Endodermal cell (in vitro differentiated cells): ENCODE measurements at places on chromosomes 7 and 10. TPM values are rescaled to one million over a fixed set of nuclear protein-coding genes. Genes with fewer than 3 reads are reported as not detected.

Gene HTR5A
- 0.46 TPM in 1 of 3 replicates, not detected in the others for total RNA-seq

Gene RAPGEF5
- total RNA-seq, result 23.2 to 56.9 TPM (median 26.8 TPM) in 3 replicates

Gene SLC18A3
- not detected in 2 replicates for total RNA-seq

Gene SEMA3A
- 37.9 to 65.0 TPM (median 43.5 TPM) in 3 replicates for total RNA-seq

Gene INSYN2A
- 0.07 and 0.09 TPM in 2 replicates for total RNA-seq

Gene ANXA8L1
- not detected in 2 replicates for total RNA-seq

Gene PTN
- 5.6 to 7.1 TPM (median 6.6 TPM) in 3 replicates for total RNA-seq

Gene ANXA8
- 0.29 and 0.37 TPM in 2 replicates for total RNA-seq

Gene ASZ1
- not detected in 2 replicates for total RNA-seq

GRCh38 chr7:28643188-28643569 is 230.9 kb downstream of the CREB5 start:
- H3K4me1 ChIP-seq, result no peaks in the 10 kb centered on the region
- DNase-seq, result no peak
- no peak overlapping the region for H3K4me3 ChIP-seq

- no peaks in the 10 kb centered on the region for H3K27me3 ChIP-seq
- no peak overlapping the region for H3K4me3 ChIP-seq
- H3K4me1 ChIP-seq, result peaks cover 7% of the 10 kb centered on the region
- H3K27ac ChIP-seq, result no peak overlapping the region
- H3K36me3 ChIP-seq, result peaks cover 3% of the 10 kb centered on the region
Measured at GRCh38 chr7:6613706-6614105, 1.7 kb upstream of the ZNF853 start.

DNA sequence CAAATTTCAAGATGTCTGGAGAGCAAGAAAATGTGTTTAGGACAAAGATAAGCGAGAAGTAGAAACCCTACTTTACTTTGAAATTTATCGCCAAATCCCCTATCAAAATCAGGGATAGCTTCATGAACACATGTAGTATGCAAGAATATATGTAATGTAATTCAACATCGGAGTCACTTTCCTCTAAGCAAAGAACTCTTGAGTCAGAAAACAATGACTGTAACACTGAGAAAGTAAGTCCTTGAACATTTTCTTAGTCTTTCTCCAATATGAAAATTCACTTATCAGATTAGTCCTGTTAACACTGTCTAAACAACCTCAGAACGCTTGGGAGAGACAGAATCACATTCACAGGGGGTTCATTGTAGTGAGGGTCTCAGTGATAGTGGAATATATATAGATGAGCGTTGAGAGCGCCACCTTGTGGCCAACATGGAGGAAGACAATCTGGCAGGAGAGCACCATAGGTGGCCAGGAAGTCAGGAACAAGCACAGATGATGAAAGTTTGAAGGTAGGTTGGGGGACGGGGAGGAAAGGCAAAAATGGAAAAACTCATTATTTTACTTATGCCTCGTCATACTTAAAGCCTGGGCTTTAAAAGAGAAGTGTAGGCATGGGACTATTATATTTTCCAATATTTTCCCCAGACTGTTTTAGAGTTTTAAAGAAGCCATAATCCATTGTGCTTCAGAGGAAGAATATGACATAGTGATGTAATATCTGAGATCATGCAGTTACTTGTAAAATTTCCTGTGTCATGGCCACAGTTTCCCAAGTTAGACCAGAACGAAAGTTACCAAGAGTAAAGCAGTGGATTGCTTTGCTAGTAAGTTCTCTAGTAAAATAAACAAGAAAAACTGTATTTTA is 115.5 kb upstream of the GNAI1 start:
- peak; percentile 80 for DNase-seq
- H3K27me3 ChIP-seq, result no peaks in the 10 kb centered on the region
- no peaks in the 10 kb centered on the region for H3K4me1 ChIP-seq
- H3K27ac ChIP-seq, result no peak overlapping the region

DNA sequence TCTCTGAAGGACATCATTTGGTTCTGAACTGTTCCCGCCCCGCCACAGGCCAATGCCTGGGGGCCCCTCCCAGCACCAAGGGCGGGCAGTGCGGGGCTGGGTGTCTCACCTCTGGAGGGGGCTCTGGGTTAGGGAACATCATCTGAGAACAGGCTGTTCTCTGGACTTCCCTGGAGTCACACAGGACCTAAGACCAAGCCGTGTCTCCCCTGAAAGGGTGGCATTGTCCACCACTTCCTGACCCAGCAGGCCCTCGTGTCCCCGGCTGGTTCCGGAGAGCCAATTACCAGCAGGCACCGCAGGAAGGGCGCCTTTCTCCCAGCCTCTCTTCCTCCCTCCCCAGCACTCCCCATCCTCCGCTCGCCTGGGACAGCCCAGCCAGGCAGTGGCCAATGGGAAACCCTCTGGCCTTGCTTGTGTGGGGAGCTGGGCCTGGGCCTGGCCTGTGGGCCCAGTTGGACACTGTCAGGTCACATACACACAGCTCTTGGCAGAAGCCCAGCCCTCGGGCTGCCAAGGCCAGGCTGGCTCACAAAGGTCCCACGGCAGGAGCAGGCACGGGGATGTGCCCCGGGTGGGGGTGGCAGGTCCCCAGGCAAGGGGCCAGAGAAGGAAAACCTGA is 119.5 kb downstream of the SPDYE5 start:
- no peaks in the 10 kb centered on the region for H3K4me1 ChIP-seq
- peaks cover 13% of the 10 kb centered on the region for H3K36me3 ChIP-seq
- no peak overlapping the region for H3K4me3 ChIP-seq
- no peaks in the 10 kb centered on the region for H3K27me3 ChIP-seq

DNA sequence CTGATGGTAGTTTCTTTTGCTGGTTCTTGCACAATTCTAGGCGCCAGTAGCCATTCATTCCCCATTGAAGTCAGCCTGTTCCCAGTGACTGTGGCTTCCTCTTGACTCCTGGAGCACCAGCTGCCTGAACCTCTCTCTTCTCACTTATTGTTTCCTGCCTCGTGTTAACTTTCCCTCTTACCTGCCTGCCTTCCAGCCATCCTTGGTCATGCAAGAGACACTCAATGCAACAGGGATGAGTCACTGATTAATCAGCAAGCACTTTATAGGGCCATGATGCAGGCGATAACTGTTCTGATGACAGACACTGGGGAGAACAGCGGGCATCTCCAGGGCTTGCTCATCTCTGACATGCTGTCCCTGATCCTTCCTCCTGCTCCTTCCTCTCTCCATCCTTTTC is 122.0 kb downstream of the PLCE1 start:
- no peaks in the 10 kb centered on the region for H3K27me3 ChIP-seq
- no peak overlapping the region for H3K4me3 ChIP-seq
- no peak for DNase-seq
- no peak overlapping the region for H3K27ac ChIP-seq
- no peaks in the 10 kb centered on the region for H3K4me1 ChIP-seq

GRCh38 chr10:101237081-101237981 is 8.1 kb upstream of the LBX1 start:
- no peaks in the 10 kb centered on the region for H3K36me3 ChIP-seq
- H3K4me3 ChIP-seq, result peak overlapping the region; percentile 61
- peaks cover 100% of the 10 kb centered on the region for H3K27me3 ChIP-seq
- H3K4me1 ChIP-seq, result peaks cover 4% of the 10 kb centered on the region

DNA sequence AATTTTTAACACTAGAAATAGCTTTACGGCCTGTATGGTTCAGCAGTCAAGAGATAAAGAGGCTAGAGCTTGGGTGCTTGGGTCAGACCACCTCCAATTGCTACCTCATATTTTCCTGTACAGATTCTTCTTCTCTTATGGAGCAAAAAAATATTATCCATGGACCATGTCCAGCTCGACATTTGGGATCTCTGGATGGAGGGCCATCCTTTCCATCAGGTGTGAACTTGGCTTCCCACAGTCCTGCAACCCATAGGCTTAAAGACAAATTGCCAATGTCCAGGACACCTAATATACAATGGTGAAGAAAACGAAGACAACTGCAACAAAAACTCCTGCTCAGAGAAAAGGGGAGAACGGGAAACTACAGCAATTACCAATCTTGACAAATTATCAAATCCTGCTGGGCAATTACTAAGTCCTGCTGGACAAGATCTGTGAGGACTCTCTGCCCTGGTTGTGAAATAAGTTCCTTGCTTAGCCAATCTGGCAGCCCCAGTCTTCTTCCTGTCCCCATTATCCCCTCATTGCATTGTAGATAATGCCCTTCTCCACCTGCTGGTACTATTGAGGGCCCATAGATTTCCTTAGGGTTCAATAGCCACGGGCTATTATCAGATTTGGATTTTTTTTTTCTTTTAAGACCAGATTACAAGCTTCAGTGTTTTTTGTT is 42.0 kb upstream of the BRAF start:
- H3K4me1 ChIP-seq, result no peaks in the 10 kb centered on the region
- DNase-seq, result no peak
- no peak overlapping the region for H3K27ac ChIP-seq
- no peaks in the 10 kb centered on the region for H3K27me3 ChIP-seq
- no peaks in the 10 kb centered on the region for H3K36me3 ChIP-seq

DNA sequence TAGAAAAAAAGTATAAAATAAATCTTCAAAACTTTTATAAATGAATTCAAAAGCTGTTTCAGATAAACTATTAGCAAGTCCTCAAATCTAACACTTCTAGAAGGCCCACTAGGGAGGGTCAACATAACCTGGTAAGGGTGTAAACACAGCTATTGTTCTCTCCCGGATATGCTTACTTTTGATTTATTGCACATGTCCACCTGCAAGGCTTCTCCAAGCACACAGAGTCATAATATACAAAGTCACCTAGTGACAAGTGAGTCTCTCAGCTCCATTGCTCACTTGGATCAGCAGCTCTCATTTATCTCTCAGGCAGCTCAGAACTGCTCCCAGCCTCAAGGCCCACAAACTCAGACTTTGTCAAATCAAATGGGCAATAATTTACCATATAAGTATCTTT is 44.0 kb upstream of the COL1A2 start:
- no peak overlapping the region for H3K4me3 ChIP-seq
- peaks cover 15% of the 10 kb centered on the region for H3K27me3 ChIP-seq
- no peak for DNase-seq
- no peak overlapping the region for H3K27ac ChIP-seq
- H3K36me3 ChIP-seq, result no peaks in the 10 kb centered on the region

GRCh38 chr7:128380483-128381106 is 19.1 kb upstream of the PRRT4 start:
- peaks cover 6% of the 10 kb centered on the region for H3K27me3 ChIP-seq
- no peaks in the 10 kb centered on the region for H3K4me1 ChIP-seq
- peak; percentile 67 for DNase-seq
- no peak overlapping the region for H3K4me3 ChIP-seq

DNA sequence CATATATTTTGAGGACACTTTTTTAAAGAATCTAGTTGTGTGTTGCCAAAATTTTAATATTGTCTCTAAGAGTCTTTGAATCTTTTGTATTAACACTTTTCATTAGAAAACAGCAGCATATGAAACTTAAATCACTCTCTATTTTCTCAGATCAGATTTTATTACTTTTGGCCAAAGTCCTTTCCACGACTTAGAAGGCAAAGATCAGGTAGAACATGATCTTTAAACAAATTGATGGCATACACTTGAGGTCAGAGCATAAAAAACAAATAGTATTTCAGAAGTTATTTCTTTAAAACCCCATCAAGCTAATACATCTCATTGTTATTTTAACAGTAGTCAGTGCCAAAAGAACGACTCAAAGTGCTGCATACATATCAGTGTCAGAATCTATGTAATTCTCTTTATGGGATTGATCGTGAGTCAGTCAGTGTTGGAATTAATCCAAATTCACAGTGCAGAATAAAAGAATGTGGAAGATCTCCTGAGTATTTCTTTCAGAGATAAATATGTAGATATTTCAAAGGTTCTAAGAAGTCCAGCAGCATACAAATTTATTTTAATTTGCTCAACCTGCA is 9.6 kb upstream of the AGMO start:
- no peak overlapping the region for H3K4me3 ChIP-seq
- no peaks in the 10 kb centered on the region for H3K4me1 ChIP-seq
- no peak overlapping the region for H3K27ac ChIP-seq
- no peaks in the 10 kb centered on the region for H3K36me3 ChIP-seq
- DNase-seq, result no peak

GRCh38 chr7:50618281-50618680 is 53.1 kb upstream of the DDC start:
- H3K27ac ChIP-seq, result no peak overlapping the region
- H3K36me3 ChIP-seq, result peaks cover 63% of the 10 kb centered on the region
- no peaks in the 10 kb centered on the region for H3K27me3 ChIP-seq
- DNase-seq, result no peak
- H3K4me3 ChIP-seq, result no peak overlapping the region
- H3K4me1 ChIP-seq, result no peaks in the 10 kb centered on the region

DNA sequence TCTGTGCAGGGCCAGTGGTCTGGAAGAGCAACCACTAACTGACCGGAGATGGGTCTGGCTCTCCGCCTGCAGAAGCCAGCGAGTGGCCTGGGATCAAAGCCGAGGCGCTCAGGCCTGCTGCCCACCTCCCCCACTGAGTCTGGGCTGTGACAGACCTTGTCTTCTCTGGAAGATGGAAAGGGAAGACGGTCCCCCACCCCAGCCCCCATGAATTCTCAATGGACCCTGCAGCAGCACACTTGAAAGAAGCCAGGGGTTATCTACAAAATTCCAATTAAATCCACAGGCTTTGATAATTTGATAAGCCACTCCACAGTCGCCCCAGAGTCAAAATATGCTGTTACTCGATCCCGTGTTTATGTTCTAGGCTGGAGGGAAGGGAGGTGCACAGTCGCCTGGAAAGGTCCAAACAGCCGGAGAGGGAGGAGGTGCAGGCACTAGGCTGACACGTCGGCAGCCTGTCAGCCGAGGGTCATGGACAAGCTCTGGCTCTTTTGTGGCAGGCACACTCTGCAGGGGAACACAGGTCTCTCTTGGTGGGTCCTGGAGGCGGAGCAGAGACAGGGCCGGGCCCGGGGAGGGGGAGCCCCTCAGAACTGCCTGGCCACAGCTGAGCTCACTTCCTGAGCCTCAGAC is 134.9 kb downstream of the SH3PXD2A start:
- no peak overlapping the region for H3K4me3 ChIP-seq
- H3K4me1 ChIP-seq, result no peaks in the 10 kb centered on the region
- H3K27ac ChIP-seq, result no peak overlapping the region
- H3K36me3 ChIP-seq, result no peaks in the 10 kb centered on the region
- no peaks in the 10 kb centered on the region for H3K27me3 ChIP-seq

DNA sequence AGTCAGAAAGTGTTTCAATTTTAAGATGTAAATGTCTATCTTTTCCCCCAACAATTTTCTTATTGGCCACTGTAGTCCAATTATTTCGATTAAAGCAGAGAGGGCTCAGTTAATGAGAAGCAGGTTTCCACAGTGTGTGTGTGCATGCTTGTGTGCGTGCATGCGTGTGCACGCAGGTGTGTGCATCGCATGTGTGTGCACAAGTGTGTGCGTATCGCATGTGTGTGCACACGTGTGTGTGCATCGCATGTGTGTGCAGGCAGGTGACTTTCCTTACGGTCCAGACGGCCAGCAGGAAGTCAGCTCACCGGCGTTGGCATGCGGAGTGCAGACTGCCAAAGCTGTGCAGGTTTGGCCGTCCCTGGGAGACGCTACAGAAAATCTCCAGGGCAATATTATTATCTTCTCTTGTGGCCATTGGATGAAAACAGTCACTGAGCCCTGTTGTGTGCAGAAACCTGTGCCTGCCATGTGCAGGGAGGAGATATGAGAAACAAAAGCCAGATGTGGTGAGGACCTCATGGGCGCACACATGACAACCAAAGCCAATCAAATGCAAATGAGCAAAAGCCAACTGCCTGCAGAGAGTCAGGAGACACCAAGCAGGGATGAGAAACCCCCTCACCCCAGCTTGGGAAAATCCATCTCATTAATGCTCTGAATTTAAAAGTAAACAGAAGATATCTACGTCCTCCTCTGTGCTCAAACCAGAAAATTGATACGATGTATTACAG is 70.4 kb downstream of the C10orf90 start:
- H3K36me3 ChIP-seq, result no peaks in the 10 kb centered on the region
- no peaks in the 10 kb centered on the region for H3K27me3 ChIP-seq
- no peak for DNase-seq
- no peak overlapping the region for H3K27ac ChIP-seq
- H3K4me1 ChIP-seq, result no peaks in the 10 kb centered on the region
